D721Med (cell line): ENCODE measurements at places on chromosomes 5 and 9.

DNA sequence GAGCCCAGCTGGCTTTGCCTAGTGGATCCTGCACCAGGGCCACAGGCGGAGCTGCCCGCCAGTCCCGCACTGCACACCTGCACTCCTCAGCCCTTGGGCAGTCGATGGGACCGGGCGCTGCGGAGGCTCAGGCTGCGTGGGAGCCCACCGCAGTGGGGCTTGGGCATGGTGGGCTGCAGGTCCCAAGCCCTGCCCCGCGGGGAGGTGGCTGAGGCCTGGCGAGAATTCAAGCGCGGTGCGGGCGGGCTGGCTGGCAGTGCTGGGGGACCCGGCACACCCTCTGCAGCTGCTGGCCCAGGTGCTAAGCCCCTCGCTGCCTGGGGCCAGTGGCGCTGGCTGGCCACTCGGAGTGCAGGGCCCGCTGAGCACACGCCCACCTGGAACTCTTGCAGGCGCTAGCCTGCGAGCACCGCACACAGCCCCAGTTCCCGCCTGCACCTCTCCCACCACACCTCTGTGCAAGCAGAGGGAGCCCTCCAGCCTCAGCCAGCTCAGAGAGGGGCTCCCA is 125.7 kb upstream of the OTULINL start:
- DNase-seq, result no peak

- no peak for DNase-seq
These were observed 287.9 kb downstream of the AGTPBP1 start for GRCh38 chr9:85453850-85454249.

DNA sequence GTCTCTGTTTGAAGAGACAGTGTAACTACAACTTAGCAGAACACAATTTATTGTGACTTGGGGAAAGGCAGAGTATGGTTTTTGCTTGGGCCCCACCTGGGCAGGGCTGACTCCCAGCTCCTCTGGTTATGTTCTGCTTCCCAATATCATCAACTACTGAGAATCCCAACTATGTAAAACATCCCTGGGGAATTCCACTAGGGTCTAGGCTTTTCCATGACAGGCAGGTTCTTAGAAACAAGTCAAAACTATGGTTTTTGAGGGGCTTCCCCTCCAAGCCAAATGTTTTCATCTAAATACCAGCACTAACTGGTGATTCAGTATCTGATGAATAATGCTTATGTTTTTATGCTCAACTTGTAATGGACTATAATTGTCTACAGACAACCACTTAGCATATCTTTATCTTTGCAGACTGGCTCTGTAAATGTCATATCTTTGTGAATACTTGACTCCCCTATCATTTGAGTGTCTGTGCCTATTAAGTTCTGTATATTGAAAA is 409.5 kb downstream of the PDE4D start:
- DNase-seq, result no peak

GRCh38 chr5:138972230-138972629 is 97.1 kb upstream of the LRRTM2 start:
- DNase-seq, result no peak

DNA sequence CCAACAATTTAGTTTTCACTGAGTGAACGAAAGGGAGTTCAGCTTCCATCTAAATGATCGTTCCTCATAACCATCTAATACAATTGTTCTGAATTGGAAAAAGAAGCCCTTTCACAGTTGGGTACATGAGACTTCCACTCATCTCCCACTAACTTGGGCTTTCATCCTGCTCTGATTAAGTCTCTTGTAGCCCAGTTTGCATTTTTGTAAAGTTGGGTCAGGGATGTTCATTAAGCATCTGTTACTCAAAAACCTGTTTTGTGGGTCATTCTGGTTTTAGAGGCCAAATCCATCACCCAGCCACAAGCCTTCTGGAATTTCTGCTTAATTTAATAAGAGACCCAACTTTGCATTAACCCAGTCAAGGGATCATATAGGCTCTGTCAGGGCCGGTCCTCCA is 385.3 kb downstream of the BNC2 start:
- no peak for DNase-seq

- DNase-seq, result peak; percentile 68
These were observed 8.3 kb upstream of the NRARP start for GRCh38 chr9:137310189-137311052.

- no peak for DNase-seq
These were observed 409.6 kb downstream of the GADD45G start for GRCh38 chr9:90014421-90014820.

DNA sequence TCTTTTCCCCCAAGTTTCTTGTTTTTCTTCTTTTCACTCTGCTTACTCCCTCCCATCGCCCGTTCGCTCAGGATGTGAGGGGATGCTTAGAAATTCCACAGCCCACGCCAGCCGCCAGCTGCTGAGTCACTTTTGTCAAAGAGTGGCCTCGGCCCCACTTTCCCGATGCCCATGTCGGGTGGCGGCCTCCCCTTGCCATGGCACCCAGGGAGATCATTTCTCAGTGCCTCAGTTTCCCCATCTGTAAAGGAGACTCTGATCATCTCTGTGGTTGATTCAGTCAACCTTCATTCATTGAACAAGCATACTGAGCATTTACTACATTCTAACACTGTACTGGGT is 353 bp upstream of the PDGFRB start:
- DNase-seq, result no peak

- DNase-seq, result no peak
These were observed 59.7 kb upstream of the GARNL3 start for GRCh38 chr9:127204771-127205470.

GRCh38 chr5:178991190-178992145 is 3.7 kb downstream of the GRM6 start:
- DNase-seq, result no peak

GRCh38 chr5:84796399-84796798 is 411.7 kb upstream of the EDIL3 start:
- DNase-seq, result no peak

DNA sequence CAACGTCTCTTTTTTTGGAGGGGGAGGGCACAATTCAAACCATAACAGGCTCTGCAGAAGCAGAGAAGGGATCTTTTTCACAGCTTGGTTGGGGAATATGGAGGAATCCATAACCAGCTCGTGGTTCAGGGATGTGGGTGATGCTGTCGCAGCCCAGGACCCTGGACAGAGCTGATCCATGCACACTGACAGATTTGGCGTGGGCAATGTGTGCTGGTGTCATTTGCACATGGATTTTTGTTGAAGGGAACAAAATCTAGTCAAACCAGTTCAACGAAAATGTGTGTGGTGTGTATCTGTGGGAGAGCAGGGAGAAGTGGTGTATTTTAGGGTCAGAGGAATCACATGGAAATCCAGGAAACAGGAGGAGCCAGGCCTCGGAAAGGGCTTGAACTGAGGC is 4.2 kb downstream of the DOCK2 start:
- no peak for DNase-seq

DNA sequence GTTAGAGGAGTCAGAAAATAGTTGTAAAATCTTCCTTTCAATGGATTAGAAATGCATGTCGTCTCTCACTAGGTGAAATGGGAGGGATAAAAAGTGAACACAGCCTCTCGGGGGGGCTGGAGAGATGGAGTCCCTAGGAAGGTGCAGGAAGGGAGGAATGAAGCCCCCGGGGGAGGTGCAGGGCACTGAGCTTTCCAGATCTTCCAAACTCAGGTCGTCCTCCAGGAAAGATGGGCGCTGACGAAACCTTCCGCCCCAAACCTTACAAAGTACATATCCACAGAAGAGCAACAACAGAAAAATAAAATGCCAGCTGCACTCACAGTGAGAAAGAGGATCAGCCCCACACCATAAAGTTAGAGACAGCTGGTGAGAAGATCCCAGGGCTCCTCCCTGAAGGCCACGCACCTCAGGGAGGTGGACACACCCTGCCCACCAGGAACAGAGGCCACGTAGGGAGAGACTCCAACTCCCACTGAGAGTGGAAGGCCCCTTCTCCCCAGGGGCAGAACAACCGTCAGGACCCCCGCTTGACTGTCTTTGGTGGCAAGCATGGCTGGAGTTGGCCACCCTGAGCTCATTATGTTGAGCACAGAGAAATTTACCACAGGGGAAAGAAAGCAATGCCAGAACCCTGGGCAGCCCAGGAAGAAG is 174.3 kb downstream of the AUH start:
- no peak for DNase-seq

- DNase-seq, result peak; percentile 86
These were observed at the start of gene MCC for GRCh38 chr5:113487781-113488644. Gene MCC (minus strand): TSS chr5:113488453.

DNA sequence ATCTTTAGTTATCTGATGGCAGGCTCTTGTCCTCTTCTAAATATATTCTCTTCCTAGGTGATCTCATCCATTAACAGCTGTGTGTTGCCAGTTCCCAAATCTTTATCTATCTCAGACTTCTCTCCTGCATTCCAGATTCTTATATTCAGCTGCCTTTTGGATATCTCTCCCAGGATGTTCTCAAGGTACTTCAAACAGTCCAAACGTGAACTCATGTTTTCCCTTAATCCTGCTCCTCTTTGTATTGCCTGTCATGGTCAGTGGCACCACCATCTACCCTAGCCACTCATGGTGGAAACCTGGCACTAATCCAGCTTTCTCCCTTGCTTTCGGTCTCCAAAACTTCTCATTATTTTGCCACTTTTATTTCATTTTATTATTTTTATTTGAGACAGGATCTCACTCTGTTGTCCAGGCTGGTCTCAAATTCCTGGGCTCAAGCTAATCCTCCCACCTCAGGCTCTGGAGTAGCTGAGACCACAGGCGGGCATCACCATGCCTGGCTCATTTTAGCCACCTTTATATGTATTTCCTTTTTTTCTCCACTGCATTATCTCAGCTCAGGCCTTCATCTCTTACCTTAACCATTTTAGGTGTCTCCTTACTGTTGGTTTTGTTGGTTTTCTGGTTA is 3.8 kb downstream of the ZFYVE16 start:
- DNase-seq, result no peak

- DNase-seq, result no peak
These were observed 27.0 kb downstream of the CATSPER3 start for GRCh38 chr5:134994560-134995156.

GRCh38 chr9:16679327-16679821 is 191.1 kb downstream of the BNC2 start:
- no peak for DNase-seq

- no peak for DNase-seq
These were observed 42.2 kb downstream of the DDX31 start for GRCh38 chr9:132627594-132627993.

- DNase-seq, result no peak
These were observed 202.7 kb upstream of the NR3C1 start for GRCh38 chr5:143606043-143606752.

DNA sequence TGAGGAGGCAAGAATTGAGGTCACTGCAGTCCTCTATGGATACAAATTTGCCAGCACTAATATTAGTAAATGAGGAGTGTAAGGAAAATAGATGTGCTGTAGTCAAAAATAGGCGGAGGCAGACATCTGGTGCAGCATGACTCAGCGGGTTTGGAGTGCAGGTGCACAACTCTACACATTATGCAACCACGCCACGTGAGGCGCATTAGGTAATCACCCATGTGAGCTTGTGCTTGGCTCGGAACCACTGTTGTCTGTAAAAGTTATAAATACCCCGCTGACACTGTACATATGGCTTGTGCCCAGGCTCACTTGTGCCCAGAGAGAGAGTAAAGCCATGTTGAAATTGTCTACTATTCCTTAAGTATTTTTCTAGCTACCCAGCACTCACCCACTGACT is 623.5 kb upstream of the NUDT12 start:
- no peak for DNase-seq

DNA sequence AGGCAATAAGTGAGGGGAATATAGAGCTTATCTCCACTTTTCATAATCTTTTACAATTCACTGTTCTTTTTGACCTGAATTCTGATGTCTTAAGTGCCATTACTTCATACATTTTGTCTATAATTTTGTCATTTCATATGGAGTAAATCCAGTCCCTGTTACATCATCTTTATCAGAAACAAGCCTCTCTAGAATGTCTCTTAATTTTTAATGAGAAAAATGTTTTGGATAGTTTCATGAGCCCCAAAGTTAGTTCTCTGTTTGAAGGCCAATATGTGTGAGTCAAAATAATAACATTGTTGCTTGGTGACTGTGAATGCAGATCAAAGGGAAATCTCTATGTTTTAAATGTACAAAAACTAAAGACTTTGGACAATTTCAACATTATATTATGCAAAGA is 329.6 kb upstream of the ARRDC3 start:
- DNase-seq, result no peak

GRCh38 chr5:58466939-58467338 is 7.1 kb upstream of the PLK2 start:
- DNase-seq, result no peak

- DNase-seq, result no peak
These were observed 7.6 kb downstream of the ARPC5L start for GRCh38 chr9:124869466-124869985.

DNA sequence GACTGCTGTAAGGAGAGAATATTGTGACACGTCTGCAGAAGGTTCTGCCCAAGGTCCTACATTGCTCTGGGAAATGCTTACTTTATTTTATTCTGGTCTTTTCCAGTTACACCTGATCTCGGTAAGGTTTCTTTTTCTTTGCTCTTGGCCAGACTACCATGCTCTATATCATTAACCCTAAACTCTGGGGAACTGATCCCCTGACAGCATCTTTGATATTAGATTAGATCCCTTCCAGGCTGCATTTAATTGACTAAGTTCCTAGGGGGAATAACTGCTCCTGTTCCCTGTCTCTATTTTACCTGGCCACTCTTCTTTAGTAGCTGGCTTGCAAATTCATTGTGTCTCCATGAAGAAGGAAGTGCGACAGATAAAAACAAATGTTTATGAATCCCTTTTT is 243.5 kb downstream of the MAT2B start:
- no peak for DNase-seq

DNA sequence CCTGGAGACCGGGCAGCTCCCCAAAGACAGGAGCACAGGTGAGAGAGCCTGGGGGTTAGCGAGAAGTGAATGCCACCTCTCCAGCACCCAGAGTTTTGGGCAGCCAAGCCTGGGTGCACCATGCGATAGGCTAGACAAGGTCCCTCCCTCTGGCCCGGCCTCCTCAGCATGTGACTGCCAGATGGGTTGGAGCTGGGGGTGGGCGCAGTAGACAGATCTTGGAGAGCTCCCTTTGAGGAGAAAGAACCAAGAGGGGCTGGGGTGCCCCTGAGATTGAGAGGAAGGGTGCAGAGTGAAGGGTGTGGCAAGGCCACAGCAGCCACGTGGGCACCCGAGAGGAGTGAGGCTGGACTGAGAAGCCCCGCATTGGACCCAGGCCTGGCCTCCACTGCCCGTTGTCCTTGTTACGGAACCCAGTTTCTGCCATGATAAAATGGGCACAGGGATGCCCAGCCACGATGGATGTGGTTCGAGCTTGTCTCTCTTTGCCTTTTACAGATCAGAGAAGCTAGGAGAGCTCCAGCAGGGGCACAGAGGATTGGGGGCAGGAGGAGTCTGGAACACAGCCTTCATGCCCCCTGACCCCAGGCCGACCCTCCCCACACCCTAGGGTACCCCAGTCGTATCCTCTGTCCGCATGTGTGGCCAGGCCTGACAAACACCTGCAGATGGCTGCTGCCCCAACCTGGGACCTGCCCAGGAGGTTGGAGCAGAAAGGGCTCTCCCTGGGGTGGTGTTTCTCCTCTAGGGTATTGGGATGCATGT is 1.4 kb downstream of the TMEM141 start:
- no peak for DNase-seq

GRCh38 chr9:6123416-6123815 is 92.2 kb upstream of the IL33 start:
- no peak for DNase-seq

- no peak for DNase-seq
These were observed 153.3 kb downstream of the RGS3 start for GRCh38 chr9:113616621-113617496.

- DNase-seq, result no peak
These were observed 71.5 kb downstream of the TRIM36 start for GRCh38 chr5:115098041-115098702.
